ENCODE measurements at places on chromosomes 1 and 21. TPM values are rescaled to one million over a fixed set of nuclear protein-coding genes. Genes with fewer than 3 reads are reported as not detected.
A peak's percentile ranks its signal among the peaks of the same experiment; 100 is the strongest.

The CACNA1S gene
- not detected for total RNA-seq

The TAS1R1 gene
- total RNA-seq, result not detected

The IL20 gene
- not detected for total RNA-seq

The TACSTD2 gene
- total RNA-seq, result 11.8 TPM

The ATAD3A gene
- total RNA-seq, result 57.9 TPM

The A3GALT2 gene
- total RNA-seq, result not detected

The KRTAP19-2 gene
- total RNA-seq, result not detected

The MYOG gene
- total RNA-seq, result not detected

DNA sequence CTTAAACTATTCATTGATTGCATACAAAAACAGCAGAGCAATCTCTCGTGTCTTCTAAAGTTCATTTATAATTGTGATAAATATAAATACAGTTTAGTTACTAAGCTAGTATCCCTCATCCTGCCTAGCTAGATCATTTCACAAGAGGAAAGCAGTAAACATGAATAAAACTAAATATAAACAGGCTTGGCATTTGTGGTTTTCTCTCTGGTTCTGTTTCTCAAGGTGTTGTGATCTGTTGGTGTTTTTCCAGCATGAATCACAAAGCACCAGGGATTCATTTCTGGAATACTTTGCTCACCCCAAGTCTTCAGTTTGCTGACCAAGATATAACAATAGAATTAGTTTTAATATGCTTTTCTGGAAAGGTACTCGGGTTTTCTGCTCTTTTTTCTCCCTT, 32.7 kb upstream of the GLIS1 start:
- peaks cover 33% of the 10 kb centered on the region for H3K4me1 ChIP-seq
- DNase-seq, result peak; percentile 82
- peaks cover 6% of the 10 kb centered on the region for H3K36me3 ChIP-seq
- no peaks in the 10 kb centered on the region for H3K27me3 ChIP-seq
- H3K4me3 ChIP-seq, result no peak overlapping the region
- H3K27ac ChIP-seq, result peak overlapping the region; percentile 6

- no peak overlapping the region for H3K4me3 ChIP-seq
- no peak overlapping the region for H3K27ac ChIP-seq
- no peak for DNase-seq
These were observed 353.0 kb downstream of the NPHP4 start for GRCh38 chr1:5639106-5639722.

DNA sequence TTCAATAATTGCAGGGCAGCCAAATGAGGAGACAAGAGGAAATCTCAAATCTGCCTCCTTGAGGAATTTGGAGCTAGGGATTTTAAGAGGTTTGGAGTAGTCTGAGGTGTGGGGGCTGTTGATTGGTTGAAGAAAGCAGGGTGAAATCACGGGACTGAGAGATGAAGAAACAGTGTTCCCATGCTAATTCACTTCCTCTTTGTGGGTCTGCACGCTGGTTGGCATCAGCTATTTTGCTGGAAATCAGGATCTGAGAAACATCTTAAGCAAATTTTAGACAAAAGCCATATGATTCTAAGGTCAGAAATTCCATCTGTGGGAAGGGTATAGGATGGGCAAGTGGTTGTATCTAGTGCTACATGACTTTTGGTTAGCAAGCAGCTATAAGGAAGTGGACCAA, 107.1 kb upstream of the PAXBP1 start:
- peaks cover 26% of the 10 kb centered on the region for H3K27me3 ChIP-seq
- no peaks in the 10 kb centered on the region for H3K4me1 ChIP-seq
- H3K4me3 ChIP-seq, result no peak overlapping the region

DNA sequence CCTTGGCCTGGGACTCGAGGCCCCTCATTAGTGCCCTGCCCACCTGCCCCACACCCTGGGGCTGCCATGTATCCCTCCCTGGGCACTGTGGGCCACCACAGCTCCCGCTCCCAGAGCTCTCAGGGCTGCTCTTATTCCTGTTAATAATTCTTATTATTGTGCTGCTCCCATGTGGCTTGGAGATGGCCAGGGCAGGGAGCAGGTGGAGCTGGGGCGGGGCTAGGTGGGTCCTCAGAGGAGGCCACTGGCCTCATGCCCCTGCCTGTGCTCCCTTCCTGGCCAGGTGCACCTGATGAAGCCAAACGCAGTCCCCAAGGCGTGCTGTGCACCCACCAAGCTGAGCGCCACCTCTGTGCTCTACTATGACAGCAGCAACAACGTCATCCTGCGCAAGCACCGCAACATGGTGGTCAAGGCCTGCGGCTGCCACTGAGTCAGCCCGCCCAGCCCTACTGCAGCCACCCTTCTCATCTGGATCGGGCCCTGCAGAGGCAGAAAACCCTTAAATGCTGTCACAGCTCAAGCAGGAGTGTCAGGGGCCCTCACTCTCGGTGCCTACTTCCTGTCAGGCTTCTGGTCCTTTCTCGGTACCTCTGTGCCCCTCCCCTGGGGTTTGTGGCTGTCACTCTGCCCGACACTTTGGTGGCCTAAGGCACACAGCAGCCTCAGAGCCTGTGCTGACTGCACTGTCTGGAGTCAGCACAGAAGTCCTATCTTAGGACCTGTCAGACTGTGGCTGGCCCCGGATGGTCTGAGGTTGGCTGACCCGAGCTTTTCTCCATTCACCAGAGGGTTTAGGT, 34.1 kb downstream of the BMP8A start:
- H3K36me3 ChIP-seq, result no peaks in the 10 kb centered on the region
- no peak overlapping the region for H3K27ac ChIP-seq
- no peaks in the 10 kb centered on the region for H3K27me3 ChIP-seq

DNA sequence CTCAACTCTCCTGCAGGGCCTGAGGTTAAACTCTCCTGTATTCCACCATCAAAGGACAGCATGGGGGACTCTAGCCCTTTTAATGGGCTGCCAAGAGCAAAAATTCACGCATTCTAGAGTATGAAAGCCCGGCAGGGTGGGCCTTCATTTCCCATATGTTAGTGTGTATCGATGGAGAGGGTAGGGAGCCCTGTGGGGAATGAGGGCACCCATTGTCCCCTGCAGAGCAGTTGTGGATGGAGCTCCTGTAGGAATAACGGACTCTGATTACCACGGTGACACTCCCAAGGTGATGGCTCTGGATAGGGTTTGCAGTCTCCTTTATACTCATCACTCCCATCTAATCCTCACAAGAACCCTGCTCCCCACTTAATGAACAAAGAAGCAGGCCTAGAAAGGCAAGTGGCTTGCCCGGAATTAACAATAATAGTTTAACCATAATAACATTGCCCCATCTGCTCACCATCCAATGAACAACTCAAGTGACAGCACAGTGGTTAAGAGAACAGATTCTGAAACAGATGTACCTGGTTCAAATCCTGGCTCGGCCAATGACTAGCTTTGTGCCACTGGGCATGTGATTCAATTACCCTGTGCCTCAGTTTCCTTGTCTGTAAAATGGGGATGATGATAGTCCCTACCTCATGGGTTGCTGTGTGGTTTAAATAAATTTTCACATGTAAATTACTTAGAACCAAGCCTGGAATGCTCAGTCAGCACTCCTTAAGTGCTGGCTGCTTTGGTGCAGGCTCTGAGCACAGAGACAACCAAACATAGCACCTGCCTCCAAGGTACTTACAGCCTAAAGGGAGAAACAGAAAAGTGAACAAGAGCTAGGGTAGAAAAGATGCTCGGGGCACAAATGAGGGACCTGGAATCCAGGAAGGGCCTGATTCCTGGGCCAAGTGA, 29.0 kb downstream of the HIVEP3 start:
- no peak for DNase-seq
- no peaks in the 10 kb centered on the region for H3K27me3 ChIP-seq
- H3K36me3 ChIP-seq, result no peaks in the 10 kb centered on the region

- H3K27me3 ChIP-seq, result peaks cover 5% of the 10 kb centered on the region
- H3K27ac ChIP-seq, result no peak overlapping the region
- H3K36me3 ChIP-seq, result no peaks in the 10 kb centered on the region
- peaks cover 38% of the 10 kb centered on the region for H3K4me1 ChIP-seq
- H3K4me3 ChIP-seq, result no peak overlapping the region
- no peak for DNase-seq
These were observed 148.0 kb downstream of the PLA2G4A start for GRCh38 chr1:186976700-186977099.

DNA sequence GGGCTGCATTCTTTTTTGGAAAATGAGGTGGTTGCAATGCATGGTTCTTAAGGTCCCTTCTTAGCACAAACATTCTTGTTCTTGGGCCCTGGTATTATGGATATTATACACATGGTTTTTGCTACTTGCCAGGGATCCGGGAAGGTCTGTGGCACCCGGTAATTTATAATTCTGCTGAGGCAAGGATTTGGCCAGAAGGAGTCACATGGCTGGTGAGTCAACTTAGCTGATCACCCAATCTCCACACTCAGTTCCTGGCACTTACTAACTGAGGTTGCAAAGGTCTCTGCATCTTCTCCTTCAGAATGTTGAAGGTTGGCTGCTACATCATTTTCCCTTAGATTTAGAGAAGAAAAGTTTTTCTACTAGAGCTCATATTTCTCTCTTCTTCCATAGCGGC, 112.5 kb downstream of the ROR1 start:
- peaks cover 56% of the 10 kb centered on the region for H3K4me1 ChIP-seq
- H3K27me3 ChIP-seq, result no peaks in the 10 kb centered on the region
- no peak overlapping the region for H3K4me3 ChIP-seq
- H3K36me3 ChIP-seq, result peaks cover 9% of the 10 kb centered on the region
- no peak overlapping the region for H3K27ac ChIP-seq

- H3K4me3 ChIP-seq, result no peak overlapping the region
- peaks cover 5% of the 10 kb centered on the region for H3K36me3 ChIP-seq
- H3K4me1 ChIP-seq, result no peaks in the 10 kb centered on the region
These were observed 11.2 kb downstream of the TAF12 start for GRCh38 chr1:28631713-28632112.

- no peak overlapping the region for H3K4me3 ChIP-seq
- no peak overlapping the region for H3K27ac ChIP-seq
- H3K27me3 ChIP-seq, result no peaks in the 10 kb centered on the region
- DNase-seq, result peak; percentile 24
These were observed 14.3 kb upstream of the EDN2 start for GRCh38 chr1:41498804-41499203.

DNA sequence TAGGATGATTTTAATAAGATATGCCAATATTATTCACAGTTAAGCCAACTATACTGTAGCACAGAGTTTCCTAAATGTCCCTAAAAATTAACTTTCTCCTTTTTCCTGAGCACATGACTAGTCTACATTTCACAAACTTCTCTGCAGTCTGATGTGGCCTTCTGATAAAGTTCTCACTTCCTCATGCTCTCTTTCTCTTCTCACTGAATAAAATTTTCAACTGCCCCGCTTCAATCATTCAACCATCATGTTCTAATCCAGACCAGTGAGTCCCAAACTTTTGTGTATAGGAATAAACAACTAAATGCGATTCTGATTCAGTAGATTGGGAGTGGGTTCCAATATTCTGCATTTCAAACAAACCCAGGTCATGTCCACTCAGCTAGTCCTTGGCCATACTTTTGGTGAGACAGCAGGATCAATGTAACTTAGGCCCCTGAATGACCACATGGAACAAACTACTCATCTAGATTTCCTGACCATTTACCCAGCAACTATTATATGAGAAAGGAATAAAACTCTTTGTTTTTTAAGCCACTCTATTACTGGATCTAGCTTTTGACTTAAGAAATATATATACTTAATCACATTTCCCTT, 20.1 kb downstream of the TUT4 start:
- H3K4me1 ChIP-seq, result peaks cover 11% of the 10 kb centered on the region
- peaks cover 24% of the 10 kb centered on the region for H3K36me3 ChIP-seq
- DNase-seq, result no peak
- H3K27me3 ChIP-seq, result peaks cover 2% of the 10 kb centered on the region
- no peak overlapping the region for H3K4me3 ChIP-seq

GRCh38 chr1:14800500-14801076, 202.1 kb downstream of the KAZN start:
- H3K4me1 ChIP-seq, result no peaks in the 10 kb centered on the region
- peaks cover 6% of the 10 kb centered on the region for H3K27me3 ChIP-seq
- DNase-seq, result no peak
- peaks cover 4% of the 10 kb centered on the region for H3K36me3 ChIP-seq
- H3K27ac ChIP-seq, result no peak overlapping the region

GRCh38 chr21:44522753-44523204, 17.2 kb downstream of the KRTAP10-1 start:
- H3K27ac ChIP-seq, result no peak overlapping the region
- no peaks in the 10 kb centered on the region for H3K27me3 ChIP-seq
- no peak for DNase-seq
- H3K4me1 ChIP-seq, result no peaks in the 10 kb centered on the region

- peak overlapping the region; percentile 76 for H3K27ac ChIP-seq
- H3K36me3 ChIP-seq, result peaks cover 5% of the 10 kb centered on the region
- H3K4me3 ChIP-seq, result peak overlapping the region; percentile 52
- H3K27me3 ChIP-seq, result peaks cover 2% of the 10 kb centered on the region
- peak; percentile 44 for DNase-seq
- H3K4me1 ChIP-seq, result peaks cover 56% of the 10 kb centered on the region
These were observed 597.7 kb upstream of the ZP4 start for GRCh38 chr1:238488401-238488800.

GRCh38 chr1:193443886-193444285, 257.5 kb upstream of the B3GALT2 start:
- no peaks in the 10 kb centered on the region for H3K27me3 ChIP-seq
- no peak for DNase-seq
- no peaks in the 10 kb centered on the region for H3K36me3 ChIP-seq
- peaks cover under 1% of the 10 kb centered on the region for H3K4me1 ChIP-seq
- H3K27ac ChIP-seq, result no peak overlapping the region

DNA sequence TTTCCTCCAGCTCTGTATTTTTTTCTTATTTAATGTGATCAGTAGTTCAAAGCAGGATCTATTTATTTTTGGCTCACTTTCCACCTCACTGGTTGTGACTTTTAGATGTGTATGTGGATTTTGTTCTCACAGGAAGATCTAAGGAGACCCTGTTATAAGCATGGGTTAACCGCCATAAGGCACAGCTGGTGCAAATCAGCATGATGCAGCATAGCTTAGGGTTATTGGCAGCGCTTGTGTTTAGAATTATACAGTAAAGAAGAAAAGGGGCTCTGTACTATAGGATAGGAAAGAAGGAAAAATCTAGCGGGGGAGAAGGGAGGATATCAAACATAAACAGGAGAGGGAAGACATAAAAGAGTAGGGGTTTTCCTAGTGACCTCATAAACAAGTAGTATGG, 26.9 kb upstream of the RGL1 start:
- H3K27ac ChIP-seq, result no peak overlapping the region
- H3K4me1 ChIP-seq, result peaks cover 31% of the 10 kb centered on the region
- H3K36me3 ChIP-seq, result peaks cover 29% of the 10 kb centered on the region
- H3K27me3 ChIP-seq, result no peaks in the 10 kb centered on the region

GRCh38 chr1:75172556-75172955, 38.4 kb downstream of the LHX8 start:
- H3K27ac ChIP-seq, result no peak overlapping the region
- no peak overlapping the region for H3K4me3 ChIP-seq
- H3K27me3 ChIP-seq, result no peaks in the 10 kb centered on the region
- no peak for DNase-seq

DNA sequence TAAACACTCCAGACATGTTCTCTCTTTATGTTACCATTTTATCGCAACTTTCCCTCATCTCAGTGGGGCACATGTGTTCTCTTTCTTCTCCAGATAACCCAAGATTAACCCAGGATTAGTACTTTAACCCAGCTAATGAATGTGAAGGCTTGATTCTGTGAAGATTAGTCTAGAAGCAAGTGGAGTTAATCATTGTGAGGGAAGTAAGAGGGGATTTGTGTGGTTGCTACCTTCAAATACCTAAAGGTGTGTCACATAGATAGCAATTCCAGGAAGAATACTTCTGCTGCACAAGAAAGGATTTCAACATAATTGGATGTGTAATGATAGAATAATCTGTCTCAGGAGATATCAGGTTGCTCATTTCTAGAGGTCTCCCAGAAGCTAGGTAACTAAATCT, 327.1 kb downstream of the PBX1 start:
- no peaks in the 10 kb centered on the region for H3K36me3 ChIP-seq
- no peak overlapping the region for H3K27ac ChIP-seq
- H3K4me1 ChIP-seq, result no peaks in the 10 kb centered on the region
- no peak overlapping the region for H3K4me3 ChIP-seq
- peaks cover 3% of the 10 kb centered on the region for H3K27me3 ChIP-seq
